ENCODE measurements at places on chromosomes 6 and 20.
A peak's percentile ranks its signal among the peaks of the same experiment; 100 is the strongest.

DNA sequence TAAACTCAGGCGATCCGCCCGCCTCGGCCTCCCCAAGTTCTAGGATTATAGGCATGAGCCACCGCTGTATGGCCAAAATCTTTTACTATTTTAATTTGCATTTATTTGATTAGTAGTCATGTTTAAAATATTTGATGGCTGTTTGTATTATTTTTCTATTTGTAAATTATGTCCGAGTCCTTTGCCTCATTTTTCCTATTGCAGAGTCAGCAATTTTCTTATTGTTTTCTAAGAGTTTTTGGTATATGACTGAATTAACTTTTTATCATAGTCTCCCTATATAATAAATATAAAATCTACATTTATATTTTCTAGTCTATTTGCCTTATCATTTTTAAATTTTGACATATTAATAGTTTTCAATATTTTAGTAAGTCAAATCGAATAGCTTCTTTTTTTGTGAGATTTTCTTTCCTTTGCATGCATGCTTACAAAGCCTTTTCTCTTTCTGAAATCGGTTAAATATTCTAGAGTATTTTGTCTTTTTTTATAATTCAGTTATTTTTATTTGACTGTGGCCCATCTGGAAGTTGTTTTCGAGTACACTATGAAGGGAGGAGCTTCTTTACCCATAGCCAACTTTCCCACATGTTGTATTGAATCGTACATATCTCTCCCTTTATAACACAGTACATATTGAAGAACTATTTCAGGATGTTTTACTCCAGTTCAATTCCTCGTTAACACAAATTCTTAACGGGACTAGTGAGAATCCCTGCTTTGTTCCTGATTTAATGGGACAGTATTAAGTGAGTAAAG, 34.5 kb upstream of the RPS6KA2 start:
- no peak for DNase-seq

GRCh38 chr6:74410630-74411029, 714.6 kb downstream of the CD109 start:
- DNase-seq, result no peak

DNA sequence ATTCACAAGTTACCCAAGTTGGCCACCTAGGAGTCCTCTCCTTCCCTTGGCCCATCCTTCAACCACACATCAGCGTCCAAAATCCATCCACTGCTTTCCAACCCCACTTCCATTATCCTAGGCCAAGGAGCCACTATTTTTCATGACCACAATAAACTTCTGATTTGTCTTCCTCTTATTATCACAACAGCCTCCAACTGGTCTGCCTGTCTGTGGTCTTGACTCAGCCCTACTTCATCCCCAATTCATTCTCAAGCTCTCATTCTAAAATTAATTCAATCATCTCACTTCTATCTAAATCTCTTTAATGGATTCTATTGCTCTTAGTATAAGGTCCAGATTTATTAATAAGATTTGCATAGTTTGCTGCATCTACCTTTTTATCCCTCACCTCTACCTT, 189.0 kb upstream of the PRDM1 start:
- DNase-seq, result no peak

DNA sequence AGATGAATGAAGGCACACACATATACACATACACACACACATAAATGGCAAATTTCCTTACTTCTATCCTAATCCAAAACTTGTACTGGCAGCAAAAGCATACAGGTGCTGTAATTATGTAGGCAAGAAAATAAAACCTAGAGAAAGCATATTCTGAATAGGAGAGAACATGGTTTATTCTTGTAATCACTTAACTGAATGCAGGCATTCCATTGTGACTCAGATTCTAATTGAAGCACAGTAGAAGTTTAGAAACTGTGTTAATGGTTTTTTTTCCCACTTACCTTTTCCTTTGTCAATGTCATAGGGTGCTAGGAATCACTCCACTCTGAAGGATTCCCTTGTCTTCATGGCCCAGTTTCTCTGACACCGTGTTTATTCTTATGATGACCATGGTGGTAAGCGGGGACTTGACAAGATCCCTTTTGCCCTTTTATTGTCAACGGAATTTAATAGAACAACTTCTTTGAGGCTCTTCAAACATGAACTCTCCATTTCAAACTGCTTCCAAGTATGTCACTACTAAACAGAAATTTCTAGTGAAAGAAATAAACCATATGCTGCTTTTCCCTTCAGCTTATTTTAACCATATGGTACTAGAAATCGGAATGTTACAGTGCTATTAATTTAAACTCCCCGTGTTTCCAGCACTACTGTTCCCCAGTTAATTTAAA, 164.2 kb downstream of the OGFRL1 start:
- no peak for DNase-seq

GRCh38 chr20:64146301-64146935, 17.8 kb upstream of the MYT1 start:
- no peak for DNase-seq

- DNase-seq, result no peak
Observed at GRCh38 chr6:73116330-73116729, 109.0 kb downstream of the KHDC1L start.

DNA sequence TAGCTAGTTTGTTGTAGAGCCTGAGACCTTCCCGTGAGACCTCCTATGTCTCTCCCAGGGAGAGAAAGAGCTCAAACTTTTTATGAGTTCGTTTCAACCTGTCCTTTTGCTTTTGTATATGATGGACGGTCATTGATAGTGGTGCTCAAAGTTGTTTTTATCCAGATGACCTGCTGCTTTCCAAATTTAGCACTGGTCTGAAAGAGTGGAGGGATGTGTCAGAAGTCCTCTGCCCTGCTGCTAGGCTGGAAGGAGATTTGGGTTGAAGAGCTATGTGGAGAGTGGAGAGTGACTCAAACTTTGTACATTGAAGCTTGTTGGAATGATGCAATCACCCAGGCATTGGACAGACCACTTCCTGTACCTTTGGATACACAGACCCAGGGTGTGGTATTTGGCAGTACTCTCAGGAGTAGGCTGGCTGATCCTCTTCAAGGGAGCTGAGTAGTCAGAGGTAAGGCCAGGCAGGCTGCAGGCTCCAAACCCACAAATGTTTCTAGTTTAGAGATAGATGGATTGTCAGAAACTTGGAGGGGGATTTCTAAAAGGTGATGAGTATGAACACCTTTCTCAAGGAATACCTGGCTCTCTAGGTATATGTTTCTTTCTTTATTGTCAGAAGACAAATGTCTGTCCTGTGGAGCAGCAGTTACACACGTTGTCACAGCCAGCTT, 49.4 kb upstream of the RREB1 start:
- DNase-seq, result no peak

GRCh38 chr6:31396422-31397152, 6.8 kb upstream of the MICA start:
- DNase-seq, result peak; percentile 74

DNA sequence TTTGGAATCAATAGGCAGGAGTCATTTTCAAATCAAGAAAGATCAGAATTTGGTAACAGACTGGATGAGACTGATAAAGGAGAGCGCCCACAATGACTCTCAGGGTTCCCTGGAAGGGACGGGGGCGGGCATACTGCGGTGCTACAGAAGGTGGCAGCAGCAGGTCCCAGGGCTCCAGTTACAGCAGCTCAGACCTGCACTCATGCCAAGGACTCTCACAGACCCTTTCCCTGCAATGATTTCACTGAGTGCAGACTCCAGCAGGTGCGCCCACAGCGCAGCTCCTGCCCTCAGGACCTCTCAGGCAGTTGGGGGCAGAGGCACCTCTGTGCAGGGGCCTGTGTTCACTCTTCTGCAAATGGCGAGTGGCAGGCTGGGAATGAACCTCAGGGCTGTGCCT, 359.8 kb downstream of the ZFAND3 start:
- peak; percentile 23 for DNase-seq

- no peak for DNase-seq
Observed at GRCh38 chr20:55348223-55348622, 657.1 kb downstream of the CBLN4 start.

DNA sequence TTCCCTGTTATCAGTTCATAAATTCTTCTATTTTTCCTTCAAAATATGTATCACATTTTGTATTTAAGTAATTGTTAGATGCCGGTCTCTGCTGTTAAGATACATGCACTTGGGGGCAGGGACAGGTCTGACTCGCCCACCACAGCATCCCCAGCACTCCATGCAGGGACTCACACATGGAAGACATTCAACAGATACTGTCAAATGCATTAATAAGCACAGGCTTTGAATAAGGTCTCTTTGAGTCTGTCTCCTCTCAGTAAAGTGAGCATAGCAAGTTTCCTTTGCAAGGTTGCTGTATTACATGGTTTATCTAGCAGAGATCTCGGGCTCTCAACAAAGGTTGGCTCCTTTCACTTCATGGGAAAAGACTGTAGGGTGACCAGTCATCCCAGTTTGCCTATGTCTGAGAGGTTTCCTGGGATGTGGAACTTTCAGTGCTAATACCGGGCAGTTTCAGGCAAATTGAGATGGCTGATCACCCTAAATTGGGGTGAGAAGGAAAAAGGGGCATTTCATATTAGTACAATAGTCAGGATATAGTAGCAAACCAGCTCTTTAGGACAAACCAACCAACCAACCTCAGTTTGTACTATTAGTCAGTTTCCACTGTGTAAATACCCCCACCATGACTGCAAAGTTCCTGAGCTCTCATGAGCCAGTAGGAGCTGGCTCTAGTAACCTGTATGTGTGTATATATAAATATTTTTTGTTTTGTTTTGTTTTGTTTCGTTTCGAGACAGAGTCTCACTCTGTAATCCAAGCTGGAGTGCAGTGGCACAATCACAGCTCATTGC, 15.0 kb downstream of the JPH2 start:
- DNase-seq, result no peak

GRCh38 chr6:84193114-84193708, 34.2 kb downstream of the CEP162 start:
- DNase-seq, result no peak

- DNase-seq, result no peak
Observed at GRCh38 chr20:59308493-59309201, 8.2 kb downstream of the EDN3 start.

DNA sequence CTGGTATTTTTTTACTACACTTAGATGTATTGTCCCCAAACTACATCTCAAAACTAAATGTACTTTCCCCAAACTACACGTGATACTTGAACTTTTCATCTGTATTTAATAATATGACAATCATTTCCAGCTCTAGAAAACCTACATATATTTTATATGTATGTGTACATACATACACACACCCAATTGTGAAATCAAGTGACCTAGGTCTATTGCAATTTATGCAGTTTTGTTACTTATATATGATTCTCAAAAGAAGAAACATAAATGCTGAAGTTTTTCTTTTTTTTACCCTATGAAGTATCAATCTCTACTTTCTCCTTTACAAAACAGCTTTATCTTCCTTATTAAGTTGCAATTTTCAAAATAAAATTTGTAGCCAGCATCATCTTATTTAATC, 4.7 kb downstream of the ADNP start:
- DNase-seq, result no peak

DNA sequence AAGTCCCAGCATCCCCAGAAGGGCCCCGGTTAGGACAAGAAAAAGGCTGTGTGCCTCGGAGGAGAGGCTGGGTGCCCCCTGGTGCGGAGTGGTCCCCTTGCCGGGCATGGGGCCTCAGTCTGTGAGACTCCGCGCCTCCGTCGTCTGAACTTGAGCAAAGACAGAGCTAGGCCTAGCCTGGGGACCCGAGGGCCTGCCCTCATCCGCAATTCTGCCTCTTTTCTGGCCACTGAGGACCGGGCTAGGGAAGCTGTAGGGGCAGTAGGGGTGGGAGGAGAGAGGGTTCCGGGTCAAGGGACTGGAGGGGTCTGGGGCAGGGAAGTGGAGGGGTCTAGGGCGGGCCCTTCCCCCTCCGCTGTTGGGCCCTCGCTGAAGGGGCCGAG, 550 bp upstream of the HSPA12B start:
- no peak for DNase-seq

DNA sequence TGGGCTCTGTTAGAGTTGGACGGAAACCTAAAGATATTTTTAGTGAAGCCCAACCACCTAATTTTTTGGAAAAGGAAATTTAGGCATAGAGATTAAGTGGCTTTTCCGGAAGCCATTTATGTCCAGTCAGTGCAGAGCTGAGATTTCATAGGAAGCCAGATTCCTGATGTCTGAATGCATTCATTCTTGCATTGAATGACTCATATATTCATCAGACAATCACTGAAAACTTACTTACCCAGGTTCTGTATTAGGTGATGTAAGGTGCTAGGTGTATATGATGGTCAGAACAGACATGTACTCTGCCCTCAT, 4.1 kb downstream of the SH3BGRL2 start:
- DNase-seq, result no peak

GRCh38 chr20:40678286-40678875, 10.7 kb downstream of the MAFB start:
- DNase-seq, result no peak

DNA sequence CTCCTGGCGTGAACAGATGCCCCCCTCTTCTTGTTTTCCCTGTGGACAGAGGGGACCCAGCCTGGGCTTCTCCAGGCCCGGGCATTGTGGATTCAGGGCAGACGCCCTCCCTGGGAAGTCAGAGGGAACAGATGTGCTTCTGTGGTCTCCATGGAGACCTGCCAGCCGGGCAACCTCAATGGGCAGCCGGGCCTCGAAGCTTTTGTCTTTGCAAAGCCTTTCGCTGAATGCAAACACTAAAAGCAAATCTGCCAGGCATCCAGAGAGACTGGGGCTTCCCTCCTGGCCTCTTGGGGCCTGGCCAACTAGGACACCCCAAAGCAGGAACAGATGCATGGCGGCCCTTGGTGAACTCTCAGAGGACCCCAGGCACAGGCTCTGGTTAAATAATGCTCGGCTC, 370.0 kb upstream of the SULF2 start:
- no peak for DNase-seq

- DNase-seq, result no peak
Observed at GRCh38 chr20:17223553-17223952, 3.3 kb upstream of the PCSK2 start.

GRCh38 chr6:168292826-168293225, 26.8 kb downstream of the DACT2 start:
- DNase-seq, result no peak

- peak; percentile 52 for DNase-seq
Observed at GRCh38 chr20:3209257-3209945, at the start of gene ITPA. ITPA (plus strand) TSS chr20:3209498; CDS start chr20:3209552, 54 bp downstream.

DNA sequence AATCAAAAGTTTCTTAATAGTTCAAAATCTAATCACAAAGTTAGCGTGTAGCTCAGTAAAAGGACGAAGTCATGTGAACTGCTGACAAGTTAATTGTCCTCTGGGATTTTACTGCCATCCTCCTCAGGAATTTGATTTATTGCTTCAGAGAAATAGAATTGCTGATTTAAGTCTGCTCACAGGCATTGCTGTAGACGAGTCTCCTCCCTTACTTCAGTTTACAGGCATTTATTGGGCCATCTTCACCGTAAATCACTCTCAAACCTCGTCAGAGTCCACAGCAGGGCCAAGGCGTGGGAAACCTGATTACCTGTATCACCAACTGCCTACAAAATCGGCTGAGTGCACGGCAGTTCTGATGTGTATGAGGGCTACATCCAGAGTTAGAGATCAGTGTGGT, 119.1 kb upstream of the PDE10A start:
- no peak for DNase-seq

DNA sequence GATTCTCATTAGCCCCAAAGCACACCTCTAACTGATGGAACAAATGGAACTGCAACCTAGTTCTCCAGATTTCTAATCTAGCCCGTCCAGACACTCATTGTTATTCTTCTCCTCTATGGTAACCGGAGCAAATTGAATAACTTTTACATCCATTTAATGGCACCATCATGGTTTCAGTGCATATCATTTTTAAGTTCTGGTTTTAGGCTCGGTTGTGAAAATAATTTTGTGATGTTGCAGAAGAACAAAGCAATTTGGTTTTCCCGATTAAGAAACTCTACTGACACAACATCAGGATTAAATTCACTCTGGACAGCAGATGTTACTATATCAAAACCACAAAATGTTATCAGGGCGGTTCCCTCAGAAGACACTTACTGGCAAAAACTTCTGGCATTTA, 42.5 kb upstream of the HBS1L start:
- no peak for DNase-seq

GRCh38 chr20:10799735-10800134, 125.9 kb upstream of the JAG1 start:
- no peak for DNase-seq
